Tibial nerve (tissue), 4 donors: ENCODE measurements at places on chromosomes 5 and 9. TPM values are rescaled to one million over a fixed set of nuclear protein-coding genes. Genes with fewer than 3 reads are reported as not detected.

Gene DIRAS2
- 3.6 TPM for total RNA-seq

Gene BAAT
- not detected for total RNA-seq

Gene F12
- total RNA-seq: 4.5 TPM

Gene GRM6
- not detected for total RNA-seq

Gene SPINK7
- total RNA-seq: not detected

Gene IFNK
- not detected for total RNA-seq

DNA sequence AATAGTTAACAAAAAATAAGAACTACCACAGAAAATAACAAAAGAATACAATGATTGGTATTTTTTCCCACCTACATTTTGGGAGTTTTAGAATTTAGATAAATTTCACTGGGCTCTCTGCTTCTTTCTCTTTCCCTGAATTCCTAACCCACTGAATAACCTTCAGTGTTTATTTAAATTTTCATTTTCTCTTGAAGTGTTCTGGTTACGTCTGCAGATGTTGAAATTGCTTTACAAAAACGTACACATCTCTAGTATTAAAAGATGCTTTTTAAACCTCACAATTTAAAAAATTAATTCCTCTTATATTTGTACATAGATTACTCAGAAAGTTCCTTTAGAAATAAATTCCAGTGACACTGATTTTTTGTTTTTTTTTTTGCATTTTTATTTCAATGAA, 158.7 kb upstream of the TUT7 start:
- DNase-seq: no peak

GRCh38 chr5:94551858-94552257, 66.5 kb downstream of the KIAA0825 start:
- no peak for DNase-seq

DNA sequence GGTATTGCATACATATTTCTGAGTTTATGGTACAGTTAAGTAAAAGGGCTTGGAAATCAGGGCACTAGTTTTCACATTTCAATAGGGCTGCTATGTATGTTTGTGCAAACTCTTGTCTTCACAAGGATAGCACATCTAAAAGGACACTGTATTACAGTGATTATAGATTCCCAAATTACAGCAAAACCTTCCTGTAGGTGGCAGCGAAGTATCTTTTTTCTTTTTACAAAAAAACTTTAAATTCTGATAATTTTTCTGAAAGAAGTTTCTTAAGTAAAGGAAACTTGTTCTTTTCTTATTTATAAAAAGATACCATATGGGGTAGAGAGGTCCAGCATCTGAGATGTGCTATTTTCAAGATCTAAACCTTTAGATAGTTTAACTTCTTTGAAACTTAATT, 337.8 kb downstream of the PTPRD start:
- DNase-seq: no peak

- no peak for DNase-seq
Measured at GRCh38 chr5:53488195-53488722, 7.8 kb downstream of the FST start.

- no peak for DNase-seq
Measured at GRCh38 chr5:148849461-148849860, 23.1 kb downstream of the ADRB2 start.

- no peak for DNase-seq
Measured at GRCh38 chr5:43889233-43889632, 286.3 kb downstream of the NNT start.

- DNase-seq: no peak
Measured at GRCh38 chr9:134932606-134933005, 14.9 kb upstream of the FCN1 start.

- DNase-seq: no peak
Measured at GRCh38 chr5:100479079-100479688, 56.0 kb upstream of the FAM174A start.

DNA sequence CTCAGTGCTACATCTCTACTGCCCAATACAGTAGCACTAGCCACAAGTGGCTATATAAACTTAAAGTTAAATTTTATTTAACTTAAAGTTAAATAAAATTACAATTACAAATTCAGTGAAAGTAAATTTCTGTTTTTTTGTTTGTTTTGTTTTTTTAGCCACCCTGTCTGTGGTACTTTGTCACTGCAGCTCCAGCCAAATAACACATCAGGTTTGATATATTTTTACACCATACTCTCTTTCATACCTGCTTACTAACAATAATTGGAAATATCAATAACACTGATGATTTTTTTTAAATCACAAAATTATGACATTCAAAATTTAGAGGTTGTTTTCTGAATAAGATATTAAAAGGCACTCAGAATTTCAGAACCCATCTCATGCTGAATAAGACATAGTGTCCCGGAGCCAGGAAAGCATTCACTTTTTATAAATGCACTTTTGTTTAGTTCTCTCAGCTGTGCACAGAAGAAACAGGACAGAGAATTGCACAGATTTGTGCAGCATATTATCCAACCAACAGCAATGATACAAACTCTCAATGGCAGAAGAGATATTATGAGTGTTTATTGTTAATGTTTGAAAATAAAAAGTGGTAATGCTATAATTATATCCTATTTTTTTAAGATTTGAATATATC, 92.6 kb downstream of the EDIL3 start:
- DNase-seq: no peak
